ENCODE measurements at places on chromosomes 11 and 22.

DNA sequence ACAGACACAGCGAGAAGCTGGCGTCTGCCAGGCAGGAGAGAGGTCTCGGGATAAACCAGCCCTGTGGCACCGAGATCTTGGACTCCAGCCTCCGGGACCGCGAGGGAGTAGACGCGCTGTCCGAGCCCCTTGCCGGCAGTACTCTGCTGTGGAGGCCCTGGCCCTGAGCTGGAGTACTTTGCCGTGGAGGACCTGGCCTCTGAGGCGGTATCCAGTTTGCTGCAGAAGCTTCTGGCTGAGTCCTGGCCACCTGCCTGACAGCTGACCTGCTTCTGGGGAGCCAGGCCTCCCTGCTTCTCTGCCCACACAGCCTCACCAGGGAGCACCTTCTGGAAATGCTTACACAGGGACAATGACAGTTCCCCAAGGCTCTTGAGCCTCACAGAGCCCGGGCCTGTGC lies 31.6 kb upstream of the CARS1 start:
- no peak for DNase-seq

DNA sequence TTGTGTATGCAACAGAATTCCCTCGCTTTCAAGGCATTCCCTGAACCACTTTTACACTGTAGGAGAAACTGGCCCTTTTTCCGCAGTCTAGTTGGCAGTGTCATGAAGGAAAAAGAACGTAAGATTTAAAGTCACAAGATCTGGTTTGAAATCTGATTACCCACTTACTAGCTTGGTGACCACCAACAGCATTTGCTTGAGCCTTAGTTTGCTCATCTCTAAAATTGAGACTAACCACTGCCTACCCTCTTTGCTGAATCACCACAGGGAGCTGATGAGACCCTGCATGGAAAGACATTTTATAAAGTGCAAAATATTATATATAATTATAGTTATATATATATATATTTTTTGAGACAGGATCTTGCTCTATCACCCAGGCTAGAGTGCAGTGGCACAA lies 39.4 kb downstream of the SYTL2 start:
- DNase-seq = no peak

DNA sequence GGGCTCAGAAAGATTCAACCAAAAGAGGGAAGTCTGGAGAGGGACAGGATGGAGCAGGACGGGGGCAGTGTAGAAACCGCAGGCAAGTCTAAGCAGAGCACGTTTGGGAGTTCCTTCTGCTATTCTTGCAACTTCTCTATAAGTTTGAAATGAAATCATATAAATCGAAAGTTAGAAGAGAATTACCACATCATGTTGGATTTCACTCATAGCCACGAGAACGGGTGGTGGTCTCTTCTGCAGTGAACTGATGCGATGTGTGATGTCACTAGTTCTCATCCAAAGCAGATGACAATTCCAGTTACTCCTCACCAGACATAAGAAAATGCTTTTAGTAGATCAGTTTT lies 36.0 kb downstream of the KCNQ1 start:
- no peak for DNase-seq

DNA sequence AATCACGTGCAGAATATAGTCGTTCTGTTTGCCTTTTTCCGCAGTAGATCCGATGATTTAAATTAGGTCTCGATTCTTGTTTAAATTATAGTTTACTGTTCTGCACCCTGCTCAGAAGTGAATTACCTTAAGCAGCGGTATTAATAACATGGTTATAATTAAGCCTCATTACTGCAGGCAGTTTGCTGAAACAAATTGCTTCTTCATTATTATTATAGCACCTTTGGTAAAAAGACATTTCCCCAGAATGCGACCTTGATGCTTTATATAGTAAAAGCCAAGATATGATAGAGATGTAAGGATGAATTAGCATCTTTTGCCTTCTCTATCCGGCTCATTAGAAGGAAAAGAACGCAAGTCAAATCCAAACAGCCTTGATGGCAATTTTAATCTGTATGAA lies 625.2 kb upstream of the CADM1 start:
- DNase-seq = no peak

DNA sequence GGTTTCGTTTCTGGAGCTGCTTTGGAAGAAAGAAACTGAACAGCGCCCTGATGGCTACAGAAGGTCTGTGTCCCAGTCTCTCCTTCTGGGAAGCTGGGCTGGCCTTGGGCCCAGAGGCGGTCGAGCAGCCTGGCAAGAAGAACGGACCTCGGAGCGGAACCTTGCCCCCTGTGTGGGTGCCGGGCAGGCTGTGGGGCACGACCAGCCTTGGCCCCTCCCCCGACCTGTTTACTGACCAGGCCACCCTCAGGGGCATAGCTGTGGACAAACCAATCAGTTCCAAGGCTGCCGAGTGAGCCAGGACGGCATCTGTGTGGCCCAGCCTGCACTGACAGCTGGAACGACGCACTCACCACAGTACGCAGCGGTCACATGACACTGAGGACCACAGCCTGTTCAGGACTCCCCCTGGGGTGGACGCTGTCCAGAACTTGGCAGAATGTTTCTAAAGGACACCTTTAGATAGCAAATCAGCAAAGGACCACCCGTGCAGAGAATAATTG lies 7.2 kb downstream of the PIM3 start:
- no peak for DNase-seq

GRCh38 chr22:31602259-31602952 lies 59.6 kb downstream of the PISD start:
- no peak for DNase-seq

DNA sequence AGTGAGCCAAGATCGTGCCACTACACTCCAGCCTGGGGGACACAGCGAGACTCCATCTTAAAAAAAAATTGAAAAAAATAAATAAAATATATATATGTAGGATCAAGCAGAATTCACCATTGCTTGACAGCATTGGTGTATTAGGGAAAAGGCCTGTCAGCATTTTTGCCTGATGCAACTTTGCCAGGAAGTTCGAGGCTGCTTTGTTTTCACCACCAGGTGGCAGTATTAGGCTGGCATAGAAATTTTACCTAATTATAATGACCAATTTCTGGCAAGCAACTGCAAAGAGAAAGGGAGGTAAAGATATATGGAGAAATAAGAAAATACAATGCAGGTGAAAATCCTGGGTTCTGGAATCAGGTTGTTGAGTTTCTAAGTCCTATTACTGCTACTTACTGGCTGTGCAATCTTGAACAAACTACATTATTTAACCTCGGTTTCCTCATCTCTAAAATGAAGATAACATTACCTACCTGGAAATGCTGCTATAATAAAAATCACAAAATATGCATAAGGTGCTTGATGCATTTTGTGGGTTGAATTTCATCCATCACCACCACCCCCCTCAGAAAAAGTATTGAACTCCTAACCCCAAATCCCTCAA lies 24.7 kb downstream of the LAYN start:
- DNase-seq = peak; percentile 62

- no peak for DNase-seq
These were observed 20.3 kb downstream of the ARHGAP20 start for GRCh38 chr11:110691926-110692325.

DNA sequence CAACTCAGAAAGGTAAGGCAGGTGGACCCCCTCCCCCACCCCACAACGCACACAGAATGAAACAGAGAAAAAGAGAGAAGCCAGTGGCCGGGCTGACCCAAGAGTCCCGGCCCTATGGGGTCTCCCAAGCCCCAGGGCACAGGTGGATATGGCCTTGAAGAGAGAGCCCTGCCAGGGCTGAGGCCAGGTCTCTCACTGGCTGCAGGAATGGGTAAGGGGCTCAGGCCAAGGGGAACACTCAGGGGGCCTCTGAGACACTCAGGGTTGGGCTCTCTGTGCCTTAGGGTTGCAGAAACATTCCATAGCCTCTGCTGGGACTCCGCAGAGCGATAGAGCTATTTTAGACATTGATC lies 98.0 kb downstream of the PDE2A start:
- DNase-seq = no peak

GRCh38 chr11:126951465-126951864 lies 49.1 kb downstream of the KIRREL3 start:
- DNase-seq = no peak

- no peak for DNase-seq
These were observed 23.6 kb downstream of the SLC25A18 start for GRCh38 chr22:17586831-17587440.

DNA sequence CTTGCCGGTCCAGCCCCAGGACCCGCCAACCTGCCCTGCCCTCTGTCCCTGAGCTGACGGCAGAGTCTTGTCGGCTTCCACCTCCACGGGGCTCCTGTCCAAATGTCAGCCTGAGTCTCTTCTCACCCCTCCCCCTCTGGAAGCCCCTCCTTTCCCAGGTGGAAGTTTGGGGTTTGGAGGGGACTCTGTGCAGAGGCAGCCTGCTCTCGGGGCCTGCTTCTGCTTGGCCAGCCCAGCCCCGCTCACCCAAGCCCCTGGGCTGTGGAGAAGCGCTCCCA lies 31.0 kb downstream of the CTTN start:
- no peak for DNase-seq

DNA sequence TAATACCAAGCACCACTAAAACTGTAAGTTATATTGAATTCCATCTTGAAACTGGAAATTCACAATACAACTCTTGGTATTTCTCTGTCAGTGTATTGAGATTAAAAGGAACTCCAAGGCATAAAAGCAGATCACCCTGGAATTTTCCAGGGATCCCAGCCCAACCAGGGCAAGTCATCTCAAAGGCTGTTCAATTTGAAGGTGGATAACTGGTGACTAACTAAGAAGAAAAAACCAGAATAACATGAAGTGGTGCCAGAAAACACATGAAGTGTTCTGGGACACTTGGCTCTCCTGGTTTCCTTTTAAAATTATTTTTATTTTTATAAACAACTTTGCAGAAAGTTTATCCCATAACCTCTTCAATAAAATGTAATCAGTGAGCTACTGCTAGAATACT lies 7.8 kb upstream of the BMAL1 start:
- DNase-seq = no peak

DNA sequence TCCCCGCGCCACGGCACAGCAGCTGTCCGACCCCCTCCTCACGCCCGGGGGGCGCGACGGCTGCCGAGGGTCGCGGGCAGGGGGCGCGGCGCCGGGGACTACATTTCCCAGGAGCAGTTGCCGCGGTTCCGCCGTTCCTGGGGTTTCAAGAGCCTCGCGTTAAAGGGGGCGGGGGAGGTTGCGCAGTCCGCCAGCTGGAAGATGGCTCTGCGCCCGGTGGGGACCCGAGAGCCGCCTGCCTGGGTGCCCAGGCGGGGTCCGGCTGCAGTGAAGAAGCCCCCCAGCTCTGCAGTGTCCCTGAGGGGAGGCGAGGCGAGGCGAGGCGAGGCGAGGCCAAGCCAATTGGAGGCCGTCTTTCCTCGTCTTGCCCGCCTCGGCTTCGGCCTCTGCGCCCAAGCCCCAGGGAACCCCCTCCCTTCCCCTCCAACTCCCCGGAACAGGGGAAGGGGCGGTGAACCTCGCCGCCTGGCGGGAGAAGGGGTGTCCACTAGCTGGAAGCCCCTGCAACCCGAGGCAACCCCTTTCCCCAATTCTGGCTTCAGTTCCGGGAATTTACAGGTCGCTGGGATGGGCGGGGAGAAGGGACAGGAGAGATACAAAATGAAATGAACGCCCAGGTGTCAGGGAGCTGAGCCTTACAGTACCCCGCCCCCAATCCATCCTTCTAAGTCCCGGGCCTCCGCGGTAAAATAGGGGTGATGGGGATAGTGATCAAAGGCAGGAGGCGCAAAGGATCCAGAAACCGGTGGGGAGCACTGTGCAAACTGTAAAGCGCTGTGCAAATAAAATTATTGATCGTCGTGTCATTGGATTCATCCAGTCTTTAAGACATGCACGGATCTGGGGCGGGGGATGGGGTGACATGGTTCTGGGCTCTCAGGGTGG lies 5.2 kb upstream of the GCAT start:
- no peak for DNase-seq

DNA sequence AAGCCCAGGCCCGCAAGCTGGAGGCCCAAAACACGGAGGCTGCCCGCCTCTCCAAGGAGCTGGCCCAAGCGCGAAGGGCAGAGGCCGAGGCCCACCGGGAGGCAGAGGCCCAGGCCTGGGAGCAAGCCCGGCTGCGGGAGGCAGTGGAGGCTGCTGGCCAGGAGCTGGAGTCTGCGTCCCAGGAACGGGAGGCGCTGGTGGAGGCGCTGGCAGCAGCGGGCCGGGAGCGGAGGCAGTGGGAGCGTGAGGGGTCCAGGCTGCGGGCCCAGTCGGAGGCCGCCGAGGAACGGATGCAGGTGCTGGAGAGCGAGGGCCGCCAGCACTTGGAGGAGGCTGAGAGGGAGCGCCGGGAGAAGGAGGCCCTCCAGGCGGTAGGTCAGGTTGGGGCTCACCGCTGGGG lies 4.8 kb downstream of the CCDC88B start:
- no peak for DNase-seq

GRCh38 chr11:66918741-66919140 lies 39.4 kb downstream of the PC start:
- DNase-seq = no peak

GRCh38 chr11:29773656-29774264 lies 243.1 kb downstream of the KCNA4 start:
- no peak for DNase-seq

DNA sequence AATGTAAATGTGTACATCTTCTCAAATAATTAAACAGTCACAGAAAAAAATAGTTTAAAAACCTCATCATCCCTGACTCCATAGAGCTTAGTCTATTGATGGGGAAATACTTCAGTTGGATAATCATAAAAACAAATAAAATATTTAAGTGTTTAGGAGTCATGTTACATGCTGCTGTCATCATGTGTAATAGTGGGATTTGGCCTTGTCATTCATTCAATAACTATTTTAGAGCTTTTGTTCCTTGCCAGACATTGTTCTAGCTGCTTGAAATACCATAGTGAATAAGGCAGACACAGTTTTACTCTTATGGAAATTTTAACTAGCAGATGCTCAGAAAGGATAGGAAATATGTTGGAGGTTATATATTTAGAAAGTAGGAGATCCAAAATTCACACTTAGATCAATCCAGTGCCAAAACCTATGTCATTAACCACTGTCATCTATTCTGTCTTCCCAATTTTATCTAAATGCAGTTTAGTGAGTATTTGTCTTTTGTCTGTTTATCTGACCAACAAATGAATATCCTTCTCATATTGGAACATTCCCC lies 324.7 kb downstream of the CASP12 start:
- no peak for DNase-seq

GRCh38 chr11:130527636-130528297 lies 79.3 kb downstream of the ADAMTS15 start:
- no peak for DNase-seq

DNA sequence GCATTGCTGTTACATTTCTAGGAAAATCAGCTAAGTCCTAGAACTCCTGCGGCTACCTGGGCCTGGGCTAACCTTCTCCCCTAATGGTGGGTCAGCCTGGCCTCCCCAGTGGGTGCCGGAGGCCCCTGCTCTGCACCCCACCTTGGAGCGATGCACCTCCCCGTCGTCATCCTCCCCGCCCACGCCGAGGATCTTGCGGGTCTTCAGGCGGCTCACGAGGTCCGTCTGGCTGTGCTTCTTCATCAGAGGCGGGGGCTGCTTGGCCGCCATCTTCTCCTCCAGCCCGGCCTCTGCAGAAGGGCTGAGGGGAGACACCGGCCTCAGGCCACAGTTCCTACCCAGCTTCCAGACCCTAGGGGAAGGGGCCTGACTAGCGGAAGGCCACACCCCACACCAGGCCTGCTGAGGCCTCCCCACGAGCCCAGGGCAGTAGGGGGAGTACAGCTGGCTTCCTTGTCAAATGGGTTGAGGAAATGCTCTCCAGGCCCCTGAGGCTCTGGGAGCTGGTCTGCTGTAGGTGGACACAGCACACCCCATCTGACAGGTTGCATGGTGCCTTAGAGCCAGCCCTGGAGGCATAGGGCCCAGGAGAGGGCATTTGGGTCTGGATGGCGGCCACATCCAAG lies 12.5 kb downstream of the TP53I11 start:
- no peak for DNase-seq

GRCh38 chr22:25159028-25159427 lies 40.6 kb upstream of the CRYBB3 start:
- DNase-seq = no peak

Data from stimulated activated CD4-positive, alpha-beta T cell treated with anti-CD3 and anti-CD28 coated beads, TNF-alpha, amount 100 ng/mL, for 24 hours (primary cell).